ENCODE measurements at places on chromosomes 7 and 10.
A peak's percentile ranks its signal among the peaks of the same experiment; 100 is the strongest.

- no peak for DNase-seq
Observed at GRCh38 chr7:158732494-158733219, 28.1 kb upstream of the NCAPG2 start.

- DNase-seq, result no peak
Observed at GRCh38 chr10:52284416-52285013, 29.6 kb upstream of the DKK1 start.

GRCh38 chr7:5423306-5423975 lies at the start of gene TNRC18:
TNRC18 (minus strand) TSS chr7:5423834; CDS start chr7:5421246, 2,588 bp downstream.
- DNase-seq, result peak; percentile 43

GRCh38 chr10:90930971-90931871 lies 10.3 kb upstream of the ANKRD1 start:
- DNase-seq, result no peak

DNA sequence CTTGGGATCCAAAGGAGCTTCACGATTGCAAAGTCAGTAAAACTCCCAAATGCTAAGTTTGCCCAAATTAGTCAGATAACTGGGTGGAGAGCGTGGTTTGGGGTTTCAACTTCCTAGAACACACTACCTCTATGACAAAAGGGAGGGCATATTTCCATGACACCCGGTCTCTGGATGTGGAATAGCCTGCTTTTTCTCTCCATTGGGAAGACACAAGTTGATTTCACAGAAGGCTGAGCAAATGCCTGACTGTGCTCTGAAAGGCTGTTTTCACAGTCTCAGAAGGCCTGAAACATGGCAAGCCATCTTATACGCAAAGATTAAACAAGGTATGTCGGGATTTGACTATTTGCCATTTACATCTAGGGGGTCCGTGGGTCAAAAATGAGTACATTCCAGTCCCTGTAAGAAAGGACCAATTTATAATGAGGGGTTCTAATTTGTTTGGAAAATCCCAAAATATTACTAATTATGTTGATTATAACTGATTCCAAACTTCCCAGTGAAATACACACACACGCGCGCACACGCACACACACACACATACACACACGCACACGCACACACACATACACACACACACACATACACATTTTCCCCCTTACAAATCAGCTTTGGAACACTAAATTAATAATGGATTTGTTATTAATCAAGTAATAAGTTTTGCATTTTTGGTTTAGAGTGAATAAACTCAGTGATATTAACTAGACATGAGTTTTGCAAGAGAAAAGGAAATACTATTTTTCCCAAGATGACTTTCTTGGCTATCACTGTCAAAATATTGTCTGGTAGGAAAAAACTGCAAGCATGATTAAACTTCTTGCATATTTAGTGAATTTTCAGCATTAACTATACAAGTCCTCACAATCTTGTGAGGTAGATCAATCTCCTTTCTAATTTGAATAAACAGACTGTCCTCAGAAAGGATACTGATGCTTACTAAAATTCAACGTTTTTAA lies 105.0 kb downstream of the PRTFDC1 start:
- DNase-seq, result no peak

GRCh38 chr7:30434140-30434799 lies 44.3 kb downstream of the NOD1 start:
- DNase-seq, result no peak

DNA sequence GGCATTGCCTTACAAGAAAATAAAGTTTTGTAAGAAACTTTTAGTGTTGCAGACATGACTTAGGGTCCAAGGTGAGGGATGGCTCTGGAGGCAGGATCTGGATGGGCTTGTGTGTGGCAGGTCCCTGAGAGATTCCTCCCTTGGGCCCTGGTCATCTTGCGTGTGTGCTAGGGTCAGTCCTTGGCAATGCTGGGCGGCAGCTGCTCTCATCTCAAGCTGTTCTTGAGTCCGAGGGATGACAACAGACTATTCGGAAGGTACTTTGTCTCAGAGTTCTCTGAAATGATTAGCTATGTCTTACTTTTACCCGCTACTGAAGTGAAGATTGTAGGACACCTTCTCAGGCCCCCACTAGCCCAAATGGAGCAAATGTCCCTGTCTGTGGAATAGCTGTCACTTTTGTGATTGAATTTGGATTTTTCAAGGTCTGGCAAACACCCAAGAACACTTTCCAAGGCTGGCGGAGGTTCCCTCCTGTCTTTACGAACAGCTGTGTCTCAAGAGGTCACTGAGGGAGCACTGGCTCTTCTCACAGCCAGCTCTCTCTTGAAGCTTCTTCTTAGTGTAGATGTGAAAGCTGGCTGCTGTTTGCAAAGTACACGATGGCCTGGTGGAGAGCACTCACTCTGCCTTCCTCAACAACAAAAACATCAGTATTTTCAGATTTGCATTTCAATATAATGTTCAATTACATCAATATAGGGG lies 253.6 kb downstream of the STK31 start:
- no peak for DNase-seq

DNA sequence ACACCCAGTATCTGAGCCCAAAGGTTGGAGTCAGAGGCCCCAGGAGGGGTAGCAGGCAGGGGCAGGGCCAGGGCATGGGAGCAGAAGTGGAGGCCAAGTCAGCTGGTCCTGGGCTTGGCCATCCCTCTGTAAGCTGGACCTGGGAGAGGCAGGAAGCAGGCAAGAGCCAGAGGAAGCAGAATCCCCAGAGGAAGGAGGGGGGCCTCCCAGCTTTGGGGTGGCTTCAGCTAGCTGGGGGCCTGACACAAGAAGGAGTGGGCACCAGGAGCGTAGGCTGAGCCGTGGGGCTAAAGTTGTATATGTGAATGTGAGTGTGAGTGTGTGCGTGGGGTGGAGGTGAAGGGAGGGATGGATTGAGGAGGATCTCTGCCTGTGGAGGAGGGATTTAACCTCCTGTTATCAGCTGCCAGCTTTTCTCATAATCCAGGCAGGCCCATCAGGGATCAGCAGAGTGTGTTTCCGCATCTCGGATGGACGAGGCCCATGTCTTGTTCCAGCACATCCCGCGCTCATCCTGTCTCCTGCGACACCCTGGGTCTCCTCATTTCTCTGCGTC lies 54.0 kb downstream of the NEURL1 start:
- no peak for DNase-seq

- no peak for DNase-seq
Observed at GRCh38 chr10:72045586-72045985, 42.8 kb downstream of the SPOCK2 start.

- no peak for DNase-seq
Observed at GRCh38 chr10:110033701-110034235, 26.0 kb downstream of the ADD3 start.

- DNase-seq, result no peak
Observed at GRCh38 chr10:11797847-11798633, 25.1 kb upstream of the PROSER2 start.

DNA sequence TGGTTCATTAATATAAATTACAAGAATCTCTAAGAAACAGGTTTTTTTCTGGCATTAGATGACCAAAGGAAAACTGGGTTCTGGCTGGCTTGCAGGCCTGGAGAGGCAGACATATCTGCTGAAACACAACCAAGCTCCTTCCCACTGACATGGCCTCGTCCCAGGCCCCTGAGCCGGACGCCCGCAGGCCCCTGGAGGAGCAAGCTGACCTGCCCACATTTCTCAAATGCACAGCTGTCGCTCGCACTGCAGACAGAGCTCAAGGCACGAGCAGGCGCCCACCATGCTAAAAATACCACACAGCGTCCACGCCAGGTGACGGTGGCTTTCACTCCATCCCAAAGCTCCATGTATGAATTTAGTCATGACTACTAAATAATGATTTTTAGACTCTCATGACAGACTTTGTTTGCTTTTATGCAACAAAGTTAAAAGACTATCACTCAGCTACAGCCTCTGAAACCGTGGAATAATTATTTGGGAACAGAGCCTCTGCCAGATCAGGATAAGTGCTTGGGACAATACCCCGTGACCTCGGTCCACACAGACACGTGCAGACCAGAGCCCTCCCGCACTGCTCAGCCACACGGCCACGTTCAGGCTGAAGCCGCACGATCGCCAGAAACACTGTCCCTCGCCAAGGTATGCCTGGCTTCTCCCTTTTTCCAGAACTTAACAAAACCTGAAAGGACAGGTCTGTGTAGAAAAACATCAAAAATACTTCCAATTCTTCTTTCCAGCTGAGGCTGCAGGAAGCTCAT lies 71.1 kb downstream of the DIP2C start:
- no peak for DNase-seq

- no peak for DNase-seq
Observed at GRCh38 chr10:91453535-91453934, 43.4 kb downstream of the HECTD2 start.

DNA sequence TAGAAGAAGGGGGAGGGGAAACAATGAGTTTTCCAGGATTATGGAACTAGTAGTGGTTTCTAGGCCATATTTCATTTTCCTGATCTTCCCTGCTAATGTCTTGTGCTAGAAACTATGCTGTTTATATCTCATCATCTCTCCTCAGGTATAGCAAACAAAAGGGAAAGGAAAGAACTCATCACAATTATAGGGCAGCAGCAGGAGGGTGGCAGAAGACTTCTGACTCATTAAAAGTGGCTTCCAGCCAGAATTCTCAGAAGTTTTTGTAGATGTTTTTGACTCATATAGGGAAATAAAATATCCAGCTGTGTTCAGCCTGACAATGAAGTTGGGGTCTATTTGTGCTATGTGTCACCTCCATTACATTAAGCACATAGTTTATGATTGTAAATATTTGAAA lies 6.5 kb downstream of the AHR start:
- DNase-seq, result peak; percentile 37

GRCh38 chr10:124532106-124532641 lies 70.6 kb downstream of the LHPP start:
- no peak for DNase-seq

DNA sequence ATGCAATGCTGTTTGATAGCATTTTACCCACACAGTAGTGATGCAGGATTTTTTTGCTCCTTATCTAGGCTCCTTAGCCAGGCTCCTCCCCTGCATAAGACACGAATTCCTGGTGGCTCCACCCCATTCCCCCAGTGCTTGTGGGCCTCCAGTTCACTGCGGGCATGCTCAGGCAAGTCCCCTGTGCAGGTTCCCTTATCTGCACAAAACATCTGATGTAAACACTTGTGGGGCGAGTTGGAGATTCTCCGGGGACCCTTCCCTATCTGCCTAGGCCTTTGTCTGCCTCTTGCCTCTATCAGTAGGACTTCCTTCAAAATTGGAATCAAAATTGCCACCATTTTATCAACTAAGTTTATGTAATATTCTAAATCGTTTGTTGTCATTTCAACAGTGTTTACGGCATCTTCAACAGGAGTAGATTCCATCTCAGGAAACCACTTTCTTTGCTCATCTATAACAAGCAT lies 5.4 kb upstream of the STK17A start:
- no peak for DNase-seq

GRCh38 chr10:5949009-5949759 lies 28.2 kb downstream of the IL15RA start:
- peak; percentile 66 for DNase-seq

DNA sequence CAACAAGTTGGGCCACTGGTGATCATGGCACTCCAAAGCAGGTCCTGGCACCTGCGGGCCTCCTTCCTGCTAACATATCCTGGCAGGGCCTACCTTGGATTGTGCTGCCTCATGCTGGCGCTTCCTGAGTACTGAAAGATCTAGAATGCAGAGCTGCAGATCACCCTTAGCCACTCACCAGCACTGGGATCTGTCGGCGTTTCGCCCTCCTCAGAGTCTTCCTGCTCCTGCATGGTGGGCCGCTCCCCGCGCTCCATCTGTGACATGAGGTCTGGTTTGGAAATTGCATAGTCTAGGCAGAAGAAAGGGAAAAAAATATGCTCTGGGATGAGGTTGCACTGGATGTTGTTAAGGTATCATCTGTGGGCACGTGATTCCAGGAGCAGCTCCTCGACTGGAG lies 10.0 kb downstream of the ZNF777 start:
- DNase-seq, result no peak

DNA sequence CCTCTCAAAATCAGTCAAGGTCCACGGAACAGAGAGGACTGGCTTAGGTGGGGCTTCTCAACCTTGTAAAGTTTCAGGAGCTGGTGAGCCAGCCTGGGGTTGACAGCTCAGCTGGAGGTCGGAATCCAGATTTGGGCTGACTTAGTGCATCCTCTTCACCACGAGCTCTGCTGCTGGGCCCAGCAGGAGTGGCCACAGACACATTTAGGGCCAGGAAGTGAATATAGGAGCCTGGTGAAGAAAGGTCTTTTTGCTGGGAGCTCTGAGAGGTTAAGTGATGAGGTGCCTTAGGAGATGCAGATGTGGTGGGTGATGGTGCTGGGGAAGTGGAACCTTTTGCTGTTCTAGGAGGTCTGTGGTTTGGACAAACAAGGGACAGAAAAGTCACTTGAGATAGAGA lies 39.3 kb upstream of the MMD2 start:
- DNase-seq, result no peak

DNA sequence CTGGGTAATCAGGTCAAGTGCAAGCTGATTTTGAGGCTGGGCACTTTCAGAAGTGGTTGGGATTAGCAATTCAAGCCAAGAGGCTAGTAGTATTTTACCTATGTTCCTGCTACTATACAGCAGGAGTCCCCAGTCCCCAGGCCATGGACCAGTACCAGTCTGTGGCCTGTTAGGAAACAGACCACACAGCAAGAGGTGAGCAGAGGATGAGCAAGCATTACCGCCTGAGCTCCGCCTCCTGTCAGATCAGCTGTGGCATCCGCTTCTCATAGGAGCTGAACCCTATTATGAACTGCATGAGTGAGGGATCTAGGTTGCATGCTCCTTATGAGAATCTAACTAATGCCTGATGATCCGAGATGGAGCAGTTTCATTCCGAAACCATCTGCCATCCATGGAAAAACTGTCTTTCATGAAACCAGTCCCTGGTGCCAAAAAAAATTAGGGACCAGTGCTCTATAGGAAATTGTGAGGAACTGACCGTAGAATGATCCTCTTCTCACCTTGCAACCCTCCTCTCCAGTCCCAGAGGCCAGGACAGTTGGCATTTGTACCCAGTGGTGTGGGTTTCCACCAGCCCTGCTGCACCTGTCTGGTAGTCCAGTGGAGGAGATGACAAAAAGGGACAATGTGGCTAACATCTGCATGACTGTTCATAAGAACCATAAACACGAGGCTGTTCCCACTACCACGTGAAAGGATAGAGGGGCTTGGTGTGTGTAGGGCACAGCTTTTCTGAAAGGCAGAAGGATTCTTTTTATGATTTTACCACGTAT lies 172.5 kb downstream of the KIAA1217 start:
- DNase-seq, result no peak

GRCh38 chr10:6920072-6921019 lies 340.3 kb upstream of the PRKCQ start:
- peak; percentile 90 for DNase-seq

- no peak for DNase-seq
Observed at GRCh38 chr7:31074403-31075085, 22.4 kb downstream of the ADCYAP1R1 start.

GRCh38 chr7:47387506-47387905 lies 194.4 kb downstream of the TNS3 start:
- DNase-seq, result no peak

- DNase-seq, result no peak
Observed at GRCh38 chr7:142871260-142872105, 14.1 kb downstream of the TRPV6 start.

GRCh38 chr10:128573986-128574385 lies 447.8 kb upstream of the MKI67 start:
- DNase-seq, result no peak

Data from activated CD4-positive, alpha-beta T cell treated with anti-CD3 and anti-CD28 coated beads for 36 hours (primary cell).